ENCODE measurements at places on chromosomes 2 and 18.
A peak's percentile ranks its signal among the peaks of the same experiment; 100 is the strongest.

DNA sequence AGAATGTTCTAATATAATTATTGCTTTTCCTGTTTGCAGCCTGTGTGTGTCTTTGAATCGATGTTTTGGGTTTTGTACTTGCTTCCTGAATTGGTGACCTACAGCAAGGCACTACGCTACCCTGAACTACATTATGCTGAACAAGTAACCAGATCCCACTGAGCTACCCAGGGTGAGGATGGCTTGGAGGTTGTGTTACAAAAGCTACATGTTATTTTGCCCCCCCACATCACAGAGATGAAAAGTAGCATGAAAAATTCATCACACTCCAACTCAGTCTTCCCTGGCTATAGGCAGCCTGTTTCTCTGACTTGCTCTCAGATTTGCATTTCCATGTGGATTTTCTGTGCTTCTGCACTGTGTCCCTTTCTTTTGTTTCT, 162.1 kb downstream of the LDLRAD4 start:
- DNase-seq, result no peak

GRCh38 chr2:85430752-85431569, 12.4 kb downstream of the SH2D6 start:
- DNase-seq, result no peak

DNA sequence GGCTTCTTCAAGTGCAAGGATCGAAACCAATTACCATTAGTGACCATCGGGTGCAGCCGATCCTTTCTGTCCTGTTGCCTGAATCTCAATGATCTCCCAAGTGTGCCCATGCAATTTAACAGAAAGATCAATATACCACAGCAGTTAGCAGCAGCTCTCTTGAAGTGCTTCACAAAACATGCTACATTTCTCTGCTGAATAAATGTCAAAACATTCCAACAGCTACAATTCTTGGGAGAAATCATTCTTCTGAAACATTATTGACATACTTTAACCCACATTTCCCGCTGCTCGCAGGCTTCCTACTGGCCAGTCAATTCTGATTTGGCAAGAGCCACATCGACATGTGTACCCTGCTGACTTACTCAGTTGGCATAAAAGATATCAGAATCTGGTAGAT, 907.7 kb downstream of the TMEM182 start:
- no peak for DNase-seq

GRCh38 chr18:22493255-22493654, 75.5 kb upstream of the CTAGE1 start:
- no peak for DNase-seq

- DNase-seq, result peak; percentile 80
These were observed 30.2 kb downstream of the XDH start for GRCh38 chr2:31384351-31384750.

Measured in AG08396 (cell line).